OCI-LY7 (cell line): ENCODE measurements at places on chromosomes 12 and 14.

DNA sequence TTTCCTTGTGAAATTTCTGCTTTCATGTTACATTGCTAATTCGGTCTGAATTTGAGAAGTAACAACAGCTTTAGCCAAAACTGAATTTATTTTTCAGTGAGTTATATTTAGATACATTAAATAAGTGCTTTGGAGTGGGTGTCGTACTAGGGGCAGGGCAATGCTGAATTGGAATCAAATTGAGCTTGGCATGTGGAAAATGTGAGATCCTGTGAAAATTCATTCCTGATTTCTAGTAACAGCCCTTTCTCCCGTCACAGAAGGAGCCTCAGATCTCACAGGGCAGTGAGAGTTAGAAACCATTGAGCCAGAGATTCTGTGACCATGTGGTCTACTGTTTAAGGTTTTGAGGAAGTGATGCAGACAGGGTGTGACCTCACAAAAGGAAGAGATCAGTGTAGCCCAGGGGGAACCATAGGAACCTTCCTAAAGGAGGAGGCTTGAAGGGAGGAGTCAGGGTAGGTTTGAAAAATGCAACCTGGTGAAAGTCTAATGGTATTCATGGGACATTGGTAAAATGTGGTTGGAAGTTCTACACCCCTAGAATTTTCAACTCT, 1136.8 kb downstream of the AACS start:
- no peak for DNase-seq

DNA sequence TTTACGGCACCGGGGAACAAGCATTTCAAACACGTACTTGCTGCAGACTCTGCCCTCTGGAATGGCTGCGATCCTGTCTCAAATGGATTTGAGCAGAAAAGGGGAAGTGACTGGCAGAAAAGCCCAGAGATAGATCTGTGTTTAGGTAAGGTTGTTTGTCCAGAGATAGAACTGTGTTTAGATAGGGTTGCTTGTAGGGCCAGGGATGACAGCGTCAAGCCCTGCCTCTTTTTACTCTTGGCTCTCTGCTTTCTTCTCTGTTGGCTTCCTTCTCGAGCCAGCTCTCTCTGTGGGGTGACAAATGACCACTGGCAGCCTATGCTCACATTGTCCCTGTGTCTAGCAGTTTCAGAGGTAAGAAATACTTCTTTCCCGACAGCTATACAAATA, 11.4 kb downstream of the DGLUCY start:
- DNase-seq: no peak

DNA sequence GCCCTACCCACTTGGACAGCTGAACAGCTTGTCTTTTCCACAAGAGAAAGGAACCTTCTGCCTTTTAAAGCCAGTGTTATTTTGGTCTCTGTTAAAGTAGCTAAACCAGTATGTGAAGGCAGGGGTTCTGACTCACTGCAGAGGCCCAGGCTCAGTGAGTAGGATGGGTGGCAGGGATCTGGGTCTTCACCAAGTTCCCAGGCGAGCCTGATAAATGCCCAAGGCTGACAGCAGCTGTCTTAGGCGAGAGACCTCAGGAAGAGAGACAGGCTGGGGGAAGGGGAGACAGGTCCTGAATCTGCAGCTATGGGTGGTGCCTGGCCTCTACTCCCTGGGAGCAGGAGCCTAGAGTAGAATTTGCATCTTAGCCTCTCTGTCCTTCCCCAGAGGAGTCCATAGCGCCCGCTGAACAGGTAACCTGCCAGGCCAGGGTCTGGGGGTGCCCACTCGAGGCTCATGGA, 18.1 kb upstream of the KIF26A start:
- no peak for DNase-seq

GRCh38 chr12:43957732-43958372, 122.0 kb downstream of the TMEM117 start:
- peak; percentile 46 for DNase-seq

GRCh38 chr12:61290473-61290872, 969.7 kb upstream of the USP15 start:
- no peak for DNase-seq

DNA sequence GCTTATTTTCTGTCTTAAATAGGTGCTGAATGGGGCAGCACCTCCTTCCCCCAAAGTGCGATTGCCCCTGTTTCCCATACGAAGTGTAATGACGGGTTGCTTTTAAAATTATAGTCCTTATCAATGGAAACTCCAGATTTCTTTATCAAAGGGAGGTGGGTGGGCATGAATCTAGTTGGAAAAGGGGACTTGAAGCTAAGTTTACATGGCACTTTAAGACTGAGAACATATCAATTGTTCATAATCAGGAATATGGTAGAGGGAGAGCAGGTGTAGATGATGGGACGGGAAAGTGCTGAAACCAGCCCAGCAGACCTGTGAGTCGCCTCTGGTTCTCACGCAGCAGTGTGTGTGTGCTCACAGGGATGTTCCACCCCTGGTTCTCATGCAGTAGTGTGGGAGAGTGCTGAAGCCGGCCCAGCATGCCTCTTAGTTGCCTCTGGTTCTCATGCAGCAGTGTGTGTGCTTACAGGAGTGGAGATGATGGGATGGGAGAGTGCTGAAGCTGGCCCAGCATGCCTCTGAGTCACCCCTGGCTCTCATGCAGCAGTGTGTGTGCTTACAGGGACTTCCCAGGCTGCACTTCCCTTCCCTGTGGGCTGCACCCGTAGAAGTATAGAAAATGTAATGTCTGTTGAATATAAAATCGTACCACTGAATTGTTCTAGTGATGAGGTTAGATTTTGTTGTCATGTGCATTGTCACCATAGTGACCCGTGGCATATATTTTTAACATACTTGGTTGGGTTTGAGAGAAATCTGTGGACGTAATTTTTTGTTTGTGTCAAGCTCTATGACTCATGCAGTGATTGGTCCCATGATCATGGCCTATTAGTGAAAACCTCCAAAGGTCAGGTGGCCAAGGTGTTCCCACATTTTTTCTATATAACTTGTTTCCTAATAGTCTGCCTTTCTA, 51.6 kb downstream of the GPATCH2L start:
- no peak for DNase-seq

GRCh38 chr14:64871344-64871743, 8.4 kb downstream of the SPTB start:
- no peak for DNase-seq

- peak; percentile 25 for DNase-seq
Observed at GRCh38 chr12:98416845-98417244, 98.5 kb upstream of the TMPO start.

DNA sequence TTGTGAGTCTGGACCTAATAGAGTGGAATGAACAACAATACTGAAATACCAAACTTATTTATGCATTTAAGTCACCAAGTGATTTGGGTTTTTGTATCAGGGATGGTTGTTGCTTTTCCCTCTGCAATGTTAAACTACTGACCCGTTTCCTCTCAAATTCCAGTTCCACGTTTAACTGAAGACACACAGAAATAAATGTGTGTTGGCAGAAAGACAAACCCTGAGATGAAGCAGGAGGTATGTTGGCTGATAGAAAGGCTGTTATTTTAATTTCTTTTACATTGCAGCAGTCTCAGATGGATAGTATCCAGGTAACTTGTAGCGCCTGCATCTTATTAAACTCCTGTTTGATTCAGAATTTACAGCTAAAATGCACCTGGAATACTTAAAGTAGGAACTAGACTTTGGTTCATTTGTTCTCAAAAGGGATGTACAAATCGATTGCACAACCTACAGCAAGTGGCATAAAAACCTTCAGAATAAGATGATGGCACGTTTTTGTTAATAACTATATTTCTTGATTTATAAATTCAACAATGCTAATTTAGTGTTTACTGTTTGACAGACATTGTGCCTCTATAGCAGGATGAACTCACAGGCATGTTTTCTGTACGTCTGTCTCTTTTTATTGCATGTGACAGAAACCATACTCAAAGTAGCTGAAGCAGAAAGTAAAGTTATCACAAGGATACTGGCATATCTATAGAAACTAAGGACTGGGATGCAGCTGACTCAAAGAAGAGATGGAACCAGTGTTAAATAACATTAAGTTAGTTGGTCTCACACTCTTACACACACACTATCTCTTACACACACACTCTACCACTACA, 405.7 kb downstream of the ZFP36L1 start:
- DNase-seq: no peak

- DNase-seq: no peak
Observed at GRCh38 chr12:28017873-28018255, 45.3 kb upstream of the PTHLH start.

GRCh38 chr12:109720152-109720856, 6.7 kb downstream of the FAM222A start:
- no peak for DNase-seq

- DNase-seq: no peak
Observed at GRCh38 chr12:116525418-116526001, 33.7 kb upstream of the MAP1LC3B2 start.

- peak; percentile 53 for DNase-seq
Observed at GRCh38 chr12:45130881-45131281, 80.0 kb upstream of the DBX2 start.

DNA sequence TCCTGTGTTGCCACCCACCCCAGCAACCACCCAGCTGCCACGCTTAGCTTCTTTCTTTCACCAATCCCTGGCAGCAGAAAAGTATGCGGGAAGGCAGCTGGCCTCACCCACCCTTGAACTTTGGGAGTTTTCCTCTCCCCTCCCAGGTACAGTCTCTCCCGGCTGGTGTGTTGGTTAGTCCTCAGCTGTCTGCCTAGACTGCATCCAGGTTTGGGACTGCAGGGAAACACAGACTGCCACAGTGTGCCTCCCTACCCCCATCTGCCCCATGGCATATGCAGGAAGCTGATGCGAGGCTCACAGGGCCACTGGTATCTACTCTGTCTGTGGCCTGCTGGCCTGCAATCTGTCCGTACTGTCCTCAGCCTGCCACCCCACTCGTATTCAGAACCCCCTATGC, 2.1 kb downstream of the CD9 start:
- no peak for DNase-seq

DNA sequence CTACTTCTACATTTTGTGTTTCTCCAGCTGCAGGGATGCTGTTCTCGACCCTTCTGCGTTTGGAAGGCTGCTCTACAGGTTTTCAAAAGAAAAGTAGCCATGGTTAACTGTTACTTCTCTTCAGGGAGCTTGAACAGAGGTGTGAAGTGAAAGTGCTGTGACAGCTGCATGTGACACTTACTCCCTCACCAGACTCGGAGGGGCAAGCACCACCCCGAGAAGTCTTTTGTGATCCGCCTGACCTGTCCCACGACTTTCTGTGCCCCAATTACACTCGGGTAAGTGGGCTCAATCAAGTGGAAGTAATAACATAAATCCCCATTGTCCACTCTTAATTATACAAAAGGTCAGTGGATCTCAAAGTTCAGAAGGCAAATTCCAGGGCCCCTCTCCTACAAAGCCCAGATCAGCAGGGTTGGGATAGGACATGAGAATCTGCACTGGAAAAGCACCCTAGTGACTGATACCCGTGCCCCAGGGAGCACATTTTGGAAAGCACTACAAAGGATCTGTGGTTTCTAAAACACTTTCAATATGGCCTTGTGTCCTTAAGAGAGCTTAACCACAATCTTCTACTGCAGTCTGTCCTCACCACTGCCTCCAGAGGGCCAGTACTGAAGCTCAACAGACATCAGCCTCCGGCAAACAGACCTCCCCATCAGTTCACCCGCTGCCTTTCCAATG, 11.5 kb downstream of the FICD start:
- DNase-seq: no peak

DNA sequence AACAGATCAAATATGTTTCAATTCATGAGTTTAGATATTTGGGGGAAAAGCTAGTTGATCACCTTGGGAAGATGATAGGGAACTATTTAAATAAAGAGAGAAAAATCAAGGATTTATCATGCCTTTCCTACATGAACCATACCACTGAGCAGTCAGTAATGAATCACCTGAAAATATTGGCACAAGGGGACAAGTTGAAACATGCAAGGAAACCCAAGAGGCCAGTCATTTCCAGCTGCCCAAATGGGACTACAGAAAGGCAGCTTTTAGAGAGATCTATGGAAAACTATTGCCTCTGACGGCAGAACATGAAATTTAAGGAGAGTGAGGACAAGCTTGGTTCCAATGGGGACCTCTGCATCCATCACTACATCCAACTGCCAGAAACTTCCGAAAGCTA, 14.1 kb upstream of the ETV6 start:
- no peak for DNase-seq

DNA sequence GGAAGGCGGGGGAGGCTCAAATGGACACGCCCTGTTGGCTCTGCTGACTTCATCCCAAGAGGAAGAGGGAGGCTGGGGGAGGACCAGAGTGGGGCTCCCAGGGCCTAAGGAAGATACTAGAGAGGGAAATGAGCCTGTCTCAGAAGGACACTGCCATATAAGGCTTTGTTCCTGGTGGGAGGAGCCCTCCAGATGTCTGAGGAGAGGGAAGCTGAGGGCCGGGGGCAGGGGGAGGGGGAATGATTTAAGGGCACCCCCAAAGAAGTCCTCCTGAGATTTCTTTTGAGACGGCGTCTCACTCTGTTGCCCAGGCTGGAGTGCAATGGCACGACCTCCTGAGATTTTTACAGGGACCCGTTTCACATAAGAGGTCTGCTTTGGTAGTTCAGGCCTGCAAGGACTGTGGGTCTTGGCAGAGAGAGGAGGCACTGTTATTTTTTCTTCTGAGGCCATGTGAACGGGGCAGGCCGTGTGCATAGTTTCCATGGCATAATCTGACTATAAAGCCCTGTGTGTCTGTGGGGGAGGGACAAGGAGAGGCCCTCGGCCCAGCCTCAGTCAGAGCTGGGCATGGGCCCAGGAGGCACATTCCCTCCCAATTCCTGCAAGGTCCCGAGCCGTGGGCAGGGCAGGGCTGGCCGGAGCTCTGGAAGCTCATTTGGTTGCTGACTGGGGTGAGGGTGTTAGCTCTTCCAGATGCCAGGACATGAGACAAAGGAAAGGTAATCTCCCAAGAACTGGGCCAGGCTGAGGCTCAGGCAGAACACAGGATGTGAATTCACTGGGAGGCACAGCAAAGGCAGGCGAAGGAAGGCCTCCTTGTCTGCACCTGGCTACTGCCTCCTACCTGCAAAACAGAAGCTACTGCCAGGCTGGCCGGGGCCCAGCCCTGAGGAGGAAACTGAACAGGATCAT, 22.2 kb upstream of the PLEKHG3 start:
- DNase-seq: no peak

- DNase-seq: no peak
Observed at GRCh38 chr12:121114019-121114639, 18.5 kb upstream of the P2RX7 start.

GRCh38 chr14:88424573-88424972, 39.1 kb downstream of the SPATA7 start:
- DNase-seq: no peak

GRCh38 chr14:88227693-88228092, 95.4 kb downstream of the KCNK10 start:
- no peak for DNase-seq

DNA sequence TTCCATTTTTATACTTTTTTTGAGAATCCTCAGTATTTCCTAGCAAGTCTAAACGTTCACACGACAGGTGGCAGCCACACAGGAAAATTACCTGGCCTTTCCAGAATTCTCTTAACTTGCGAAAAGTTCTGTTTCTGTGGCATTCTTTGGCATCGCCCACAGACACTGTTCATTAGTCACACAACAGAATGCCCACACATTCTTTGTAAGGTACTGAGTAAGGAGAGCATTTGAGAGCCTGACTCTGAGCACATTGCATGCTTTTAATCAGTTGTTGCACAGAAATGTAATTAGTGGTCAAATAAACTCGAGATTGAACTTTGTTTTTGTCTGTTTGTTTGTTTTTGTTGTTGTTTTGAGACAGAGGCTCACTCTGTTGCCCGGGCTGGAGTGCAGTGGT, 52.4 kb downstream of the LMNTD1 start:
- no peak for DNase-seq

GRCh38 chr12:57613427-57614109, 2.3 kb downstream of the ARHGEF25 start:
- DNase-seq: no peak

GRCh38 chr14:94029265-94029664, 3.1 kb downstream of the OTUB2 start:
- DNase-seq: no peak

GRCh38 chr14:85402569-85403162, 127.3 kb upstream of the FLRT2 start:
- DNase-seq: no peak
